Vagina (tissue), 2 donors: ENCODE measurements at places on chromosomes 16 and 17.

- DNase-seq: no peak
Observed at GRCh38 chr16:63921737-63922295, 1200.0 kb downstream of the CDH11 start.

GRCh38 chr17:14833201-14833785, 431.8 kb downstream of the PMP22 start:
- DNase-seq: no peak

DNA sequence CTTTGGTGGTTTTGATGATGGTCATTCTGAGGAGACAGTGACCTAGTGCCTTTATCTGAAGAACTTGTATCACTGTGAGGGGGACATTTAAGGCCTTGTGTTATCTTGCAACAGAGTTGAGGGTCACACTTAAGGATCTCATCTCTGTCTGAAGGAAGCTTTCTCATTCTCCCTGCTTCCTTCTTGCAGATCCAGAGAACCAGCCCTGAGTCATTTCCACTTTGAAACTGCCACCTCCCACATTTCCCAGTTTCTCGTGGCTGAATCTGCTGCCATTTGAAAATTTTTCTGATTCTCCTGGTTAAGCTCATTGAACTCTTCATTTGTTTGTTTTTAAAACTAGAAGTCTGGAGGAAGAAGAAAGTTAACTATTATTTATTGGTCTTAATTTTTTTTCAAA, 190.2 kb upstream of the CDH11 start:
- no peak for DNase-seq

DNA sequence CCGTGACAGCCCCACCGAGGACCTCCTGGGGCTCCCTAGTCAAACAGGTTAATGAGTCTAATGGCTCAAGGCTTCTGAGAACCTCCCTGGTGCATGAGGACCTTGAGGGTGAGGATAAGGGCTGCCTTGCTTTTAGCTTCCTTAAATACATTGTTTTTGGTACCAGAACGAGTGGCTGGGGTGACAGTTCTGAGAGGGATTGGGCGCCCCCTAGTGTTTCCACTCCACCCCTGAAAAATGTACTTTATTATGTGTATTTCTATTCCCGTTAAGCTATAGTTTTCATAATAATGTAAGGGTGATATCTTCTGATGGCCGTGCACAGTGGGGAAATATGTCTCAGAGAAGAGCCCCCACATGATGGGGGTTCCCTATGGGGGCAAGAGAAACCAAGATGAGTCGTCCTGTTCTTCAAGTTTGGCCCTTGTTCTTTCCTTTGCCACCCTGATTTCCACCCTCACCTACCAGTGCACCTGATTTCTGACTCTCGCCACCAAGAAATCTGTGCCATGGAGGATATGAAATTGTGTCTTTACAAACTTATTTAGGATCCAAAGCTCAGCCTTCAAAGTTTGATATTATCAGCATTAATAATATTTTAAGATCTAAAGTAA, 14.5 kb upstream of the VWA3A start:
- DNase-seq: no peak

DNA sequence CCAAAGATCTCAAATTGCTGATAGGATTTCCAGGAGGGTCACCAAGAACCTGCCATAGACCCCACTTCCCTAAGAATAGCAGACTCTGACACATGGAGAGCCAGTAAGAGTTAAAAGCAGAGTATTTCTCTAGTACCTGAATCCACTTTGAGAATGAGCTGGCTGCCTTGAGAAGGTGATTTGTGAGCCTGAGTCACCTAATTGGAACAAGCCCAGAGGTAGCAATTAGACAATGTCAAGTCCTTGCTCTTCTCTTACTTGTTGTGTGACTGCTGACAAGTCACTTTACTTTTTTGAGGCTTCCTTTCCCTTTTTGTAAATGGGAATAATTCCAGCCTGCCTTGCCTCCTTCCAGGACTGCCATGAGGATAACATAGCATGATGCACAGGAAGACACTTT, 76.1 kb upstream of the ASIC2 start:
- no peak for DNase-seq

- no peak for DNase-seq
Observed at GRCh38 chr16:31228206-31228605, 11.3 kb upstream of the PYDC1 start.

GRCh38 chr16:84585886-84586285, 32.0 kb downstream of the COTL1 start:
- DNase-seq: no peak

DNA sequence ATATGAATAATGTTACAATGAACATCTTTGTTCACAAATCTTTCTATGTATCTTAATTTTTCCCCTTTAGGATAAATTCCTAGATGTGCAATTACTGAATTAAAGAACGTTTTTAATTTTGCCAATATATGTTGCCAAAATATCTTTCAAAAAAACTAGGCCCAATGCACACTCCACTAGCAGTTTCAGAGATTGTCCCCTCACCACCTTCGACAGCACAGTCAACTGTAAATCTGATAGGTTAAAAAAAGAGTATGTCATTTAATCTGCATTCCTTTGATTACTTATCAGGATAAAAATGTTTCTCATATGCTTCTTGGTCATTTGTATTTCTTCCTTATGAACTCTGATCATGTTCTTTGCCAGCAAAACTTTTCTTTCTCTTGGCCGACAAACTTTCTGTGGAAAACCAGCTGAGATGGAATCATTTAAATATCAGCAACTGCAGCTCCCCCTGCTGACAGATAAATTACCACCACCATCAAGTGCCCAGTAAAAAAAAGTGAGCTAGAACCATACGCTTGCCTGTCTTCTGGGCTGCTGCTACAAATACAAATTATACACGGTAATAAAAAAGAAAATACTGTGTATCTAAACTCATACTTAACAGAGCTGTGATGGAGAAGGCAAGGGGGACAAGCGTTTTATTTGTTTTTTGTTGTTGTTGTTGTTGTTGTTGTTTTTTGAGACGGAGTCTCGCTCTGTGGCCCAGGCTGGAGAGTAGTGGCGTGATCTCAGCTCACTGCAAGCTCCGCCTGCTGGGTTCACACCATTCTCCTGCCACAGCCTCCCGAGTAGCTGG, 19.6 kb upstream of the KANSL1 start:
- DNase-seq: no peak

DNA sequence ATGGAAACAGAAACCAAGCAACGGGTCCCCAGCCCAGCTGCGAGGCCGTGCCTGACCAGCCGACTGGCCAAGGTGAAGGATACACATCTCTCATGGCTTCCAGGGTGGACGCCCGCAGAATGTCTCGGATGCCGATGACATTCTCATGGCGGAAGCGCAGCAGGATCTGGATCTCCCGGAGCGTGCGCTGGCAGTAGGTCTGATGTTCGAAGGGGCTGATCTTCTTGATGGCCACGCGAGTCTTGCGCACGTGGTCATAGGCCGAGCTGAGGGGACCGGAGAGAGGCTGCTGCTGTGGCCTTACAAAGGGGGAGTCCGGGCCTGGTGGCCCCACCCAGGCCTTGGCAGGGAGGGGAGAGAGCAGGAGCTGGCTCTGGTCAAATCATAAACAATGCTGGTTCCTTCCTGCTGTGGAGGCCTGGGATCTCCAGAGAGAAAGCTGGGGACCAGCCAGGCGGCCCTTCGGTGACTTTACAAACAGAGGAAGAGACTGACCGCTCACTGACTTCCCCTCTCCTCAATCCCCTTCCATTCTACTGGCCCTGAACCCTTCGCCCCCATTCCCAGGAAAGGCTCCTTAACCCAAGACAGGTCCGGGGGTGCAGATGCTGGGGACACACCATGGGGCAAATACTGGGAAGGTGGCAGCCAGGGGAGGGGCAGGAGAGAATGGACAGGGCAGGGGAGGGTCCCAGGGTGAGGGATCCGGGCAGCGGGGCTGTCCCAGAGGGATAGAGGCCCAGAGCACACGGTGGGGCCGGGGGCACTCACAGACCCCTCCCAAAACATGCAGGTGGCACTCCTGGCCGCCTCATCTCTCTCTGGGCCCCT, 1.1 kb downstream of the MAPK3 start:
- no peak for DNase-seq

- no peak for DNase-seq
Observed at GRCh38 chr16:15765880-15766279, 90.9 kb downstream of the MYH11 start.

- DNase-seq: no peak
Observed at GRCh38 chr16:84843149-84844048, 23.6 kb downstream of the CRISPLD2 start.

GRCh38 chr16:85379041-85380001, 233.8 kb upstream of the GSE1 start:
- DNase-seq: no peak

- DNase-seq: no peak
Observed at GRCh38 chr17:7435676-7436555, 681 bp downstream of the TMEM102 start.

GRCh38 chr16:66619534-66620428, 15.3 kb downstream of the CMTM3 start:
- no peak for DNase-seq

- no peak for DNase-seq
Observed at GRCh38 chr16:27313422-27314160, at the start of gene IL4R. TSS of gene IL4R (plus strand) at chr16:27313974. CDS start at chr16:27340204, 26,230 bp downstream.

DNA sequence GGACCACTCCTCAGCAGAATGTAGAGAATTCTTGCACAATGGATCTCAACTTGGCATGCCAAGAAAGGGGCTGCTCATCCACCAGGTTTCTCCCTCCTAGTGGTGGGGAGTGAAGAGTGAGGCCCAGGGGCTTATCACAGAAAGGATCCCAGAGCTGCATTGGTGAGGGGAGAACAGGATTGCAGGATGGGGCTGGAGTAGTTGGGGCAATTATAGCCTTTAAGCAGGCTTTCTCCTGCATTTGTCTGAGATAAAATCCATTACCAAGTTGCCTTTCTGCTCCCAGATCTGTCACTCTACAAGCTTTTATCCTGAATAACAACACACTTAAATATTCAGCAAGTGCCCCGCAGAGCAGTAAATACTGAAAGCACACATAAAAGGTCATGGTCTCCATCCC, 130.8 kb upstream of the CES5A start:
- no peak for DNase-seq

DNA sequence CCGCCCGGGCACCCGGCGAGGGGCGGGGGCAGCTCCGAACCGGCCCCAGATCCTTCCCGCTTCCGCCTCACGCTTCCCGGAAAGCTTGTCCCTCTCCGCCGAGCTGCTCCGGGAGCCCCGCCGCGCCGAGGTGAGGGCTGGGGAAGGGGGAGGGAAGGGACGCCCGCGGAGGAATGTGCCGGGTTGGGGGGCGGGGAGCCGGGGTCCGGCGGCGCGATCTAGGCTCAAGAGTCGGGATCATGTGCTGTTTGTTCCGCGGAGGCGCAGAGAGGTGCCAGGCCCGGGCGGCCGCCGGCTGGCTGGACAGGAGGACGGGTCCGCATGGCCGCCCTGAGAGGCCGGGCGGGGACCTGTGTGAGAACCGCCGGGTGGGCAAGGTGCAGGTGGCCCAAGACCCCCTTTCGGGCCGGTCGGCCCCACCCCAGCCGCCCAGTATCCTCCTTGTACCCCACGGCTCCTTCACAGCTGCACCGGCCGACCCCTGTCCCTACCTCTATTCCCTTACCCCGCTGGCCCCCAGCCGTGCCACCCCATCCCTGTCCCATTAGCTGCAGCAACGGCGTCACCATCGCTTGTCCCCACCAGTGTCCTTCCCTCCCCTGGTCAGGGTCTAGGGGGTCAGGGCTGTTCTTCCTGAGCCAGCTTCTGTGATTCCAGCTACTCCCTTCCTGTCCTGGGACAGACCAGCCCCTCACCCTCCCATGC, 429 bp downstream of the KIF1C start:
- no peak for DNase-seq

DNA sequence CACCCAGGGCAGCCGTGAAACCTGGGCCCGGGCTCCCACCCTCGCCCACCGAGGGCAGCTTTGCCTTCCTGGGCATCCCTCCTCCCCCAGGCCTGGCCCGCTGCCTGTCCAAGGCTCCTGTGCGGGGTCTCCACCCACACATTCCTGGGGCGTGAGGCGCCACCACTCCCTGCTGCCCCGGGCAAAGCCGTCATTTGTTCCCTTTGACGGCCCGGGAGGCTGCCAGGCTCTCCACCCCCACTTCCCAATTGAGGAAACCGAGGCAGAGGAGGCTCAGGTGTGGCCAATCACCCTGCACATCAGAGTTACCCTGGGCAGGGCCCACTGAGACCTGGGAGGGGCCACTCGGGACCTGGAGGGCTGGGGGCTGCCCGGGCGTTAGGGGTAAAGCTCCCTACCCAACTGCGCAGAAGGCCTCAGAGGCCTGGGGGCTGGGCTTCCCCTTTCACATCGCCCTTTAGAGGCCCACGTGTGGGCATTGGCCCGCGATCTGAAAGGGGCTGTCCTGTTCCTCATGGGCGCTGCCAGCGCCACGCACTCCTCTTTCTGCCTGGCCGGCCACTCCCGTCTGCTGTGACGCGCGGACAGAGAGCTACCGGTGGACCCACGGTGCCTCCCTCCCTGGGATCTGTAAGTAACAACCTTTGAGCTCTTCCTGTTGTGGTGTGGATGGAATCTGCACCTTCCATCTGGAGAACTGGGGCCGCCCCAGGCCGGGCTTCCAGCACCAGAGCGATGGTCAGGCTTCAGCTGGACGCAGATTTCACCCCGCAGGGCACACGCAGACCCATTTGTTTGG, at the start of gene MSLN:
TSS of gene MSLN (plus strand) at position 190 of the 799 bp plus-strand sequence. CDS start 1,947 bp downstream, outside the sequence.
- DNase-seq: no peak

GRCh38 chr17:60610473-60610872, 10.5 kb downstream of the PPM1D start:
- DNase-seq: no peak

- DNase-seq: no peak
Observed at GRCh38 chr16:55754056-55754455, 78.8 kb downstream of the CES1 start.

GRCh38 chr16:10579965-10580882, at the start of gene EMP2:
TSS of gene EMP2 (minus strand) at chr16:10580598. CDS start at chr16:10547617, 32,981 bp downstream.
- DNase-seq: no peak

GRCh38 chr17:51524524-51524923, 264.2 kb downstream of the UTP18 start:
- DNase-seq: no peak

- no peak for DNase-seq
Observed at GRCh38 chr16:56241596-56241995, 50.3 kb downstream of the GNAO1 start.
